ENCODE measurements at places on chromosomes 5 and 9. TPM values are rescaled to one million over a fixed set of nuclear protein-coding genes. Genes with fewer than 3 reads are reported as not detected.

The HRCT1 gene
- polyA plus RNA-seq = 0.59 TPM

The CCNB1 gene
- 12.2 TPM for polyA plus RNA-seq

The CATSPER3 gene
- polyA plus RNA-seq = 1.8 TPM

The CDC14B gene
- 0.87 TPM for polyA plus RNA-seq

The FBXL7 gene
- polyA plus RNA-seq = 2.6 TPM

The PCDHGA6 gene
- polyA plus RNA-seq = 0.03 TPM

The SPRY4 gene
- 8.0 TPM for polyA plus RNA-seq

The PCDHGA4 gene
- 0.14 TPM for polyA plus RNA-seq

The CYFIP2 gene
- 0.61 TPM for polyA plus RNA-seq

The ADGRD2 gene
- polyA plus RNA-seq = not detected

The FGF10 gene
- 0.21 TPM for polyA plus RNA-seq

The CFAP90 gene
- not detected for polyA plus RNA-seq

The FBXW11 gene
- 33.8 TPM for polyA plus RNA-seq

The SLCO6A1 gene
- polyA plus RNA-seq = not detected

The PCDHB11 gene
- 0.08 TPM for polyA plus RNA-seq

The HACD4 gene
- 0.21 TPM for polyA plus RNA-seq

The SV2C gene
- under 0.01 TPM for polyA plus RNA-seq

The SPINK6 gene
- not detected for polyA plus RNA-seq

The PTAR1 gene
- polyA plus RNA-seq = 18.0 TPM

The IL13 gene
- polyA plus RNA-seq = not detected

The SYK gene
- polyA plus RNA-seq = 0.40 TPM

The SLC46A2 gene
- polyA plus RNA-seq = not detected

The CCDC192 gene
- 0.12 TPM for polyA plus RNA-seq

The PPP3R2 gene
- polyA plus RNA-seq = not detected

The LCN6 gene
- polyA plus RNA-seq = 15.0 TPM

The G3BP1 gene
- polyA plus RNA-seq = 47.0 TPM

The RAB24 gene
- polyA plus RNA-seq = 37.4 TPM

The DOCK8 gene
- polyA plus RNA-seq = 0.32 TPM

The C8G gene
- 3.4 TPM for polyA plus RNA-seq

The SLC27A4 gene
- 40.1 TPM for polyA plus RNA-seq

The TMEM215 gene
- not detected for polyA plus RNA-seq

The CER1 gene
- polyA plus RNA-seq = not detected

The GFI1B gene
- 0.12 TPM for polyA plus RNA-seq

The F2RL2 gene
- polyA plus RNA-seq = not detected

The PITX1 gene
- polyA plus RNA-seq = 103 TPM

The PCDHA1 gene
- not detected for polyA plus RNA-seq

The TAF11L12 gene
- not detected for polyA plus RNA-seq

The QRFP gene
- polyA plus RNA-seq = 0.03 TPM

The TENT4A gene
- polyA plus RNA-seq = 12.7 TPM

The CNTRL gene
- polyA plus RNA-seq = 1.2 TPM

The CWC27 gene
- 26.3 TPM for polyA plus RNA-seq

The PCDHB5 gene
- 0.17 TPM for polyA plus RNA-seq

The LMX1B gene
- polyA plus RNA-seq = 0.01 TPM

The LMAN2 gene
- 162 TPM for polyA plus RNA-seq

The ERAP2 gene
- polyA plus RNA-seq = 0.55 TPM

The APC gene
- polyA plus RNA-seq = 6.7 TPM

The KCNN2 gene
- 0.20 TPM for polyA plus RNA-seq

Data from psoas muscle (tissue), 8 donors.